Globus pallidus (tissue), 1 donor: ENCODE measurements at places on chromosomes 3 and 15.

- DNase-seq: no peak
Measured at GRCh38 chr15:57680021-57680420, 26.5 kb upstream of the POLR2M start.

DNA sequence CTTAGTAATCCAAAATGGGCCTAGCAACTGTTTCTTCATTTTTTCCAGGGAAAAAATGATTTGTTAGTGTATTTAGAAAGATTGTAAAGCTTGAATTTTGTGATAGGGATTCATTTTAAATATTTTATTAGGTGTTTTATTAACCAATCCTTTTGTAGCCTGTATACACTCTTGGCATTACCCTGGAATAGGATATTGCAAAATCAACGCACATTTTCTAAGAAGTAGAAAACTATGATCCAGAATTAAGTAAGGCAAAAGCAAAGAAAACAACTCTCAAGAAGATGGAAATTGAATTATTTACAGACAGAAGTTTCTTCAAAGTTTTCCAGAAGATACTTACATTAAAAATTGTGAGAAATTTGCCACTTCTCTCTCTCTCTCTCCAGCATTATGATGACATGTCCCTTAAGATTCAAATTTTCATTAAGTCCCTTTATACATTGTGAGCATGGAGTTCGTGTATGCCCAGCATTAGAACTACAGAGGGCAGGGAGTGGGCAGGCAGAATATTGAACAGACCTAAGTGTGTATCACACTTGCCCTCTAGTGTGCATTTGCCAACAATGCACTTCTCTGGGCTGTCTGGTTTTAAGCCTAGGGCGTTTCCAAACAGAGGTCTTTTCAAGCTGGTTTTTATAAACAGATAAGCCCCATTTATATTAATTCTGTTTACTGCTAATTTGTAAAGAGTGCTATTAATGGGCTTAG is 28.5 kb upstream of the CMSS1 start:
- DNase-seq: peak; percentile 33

DNA sequence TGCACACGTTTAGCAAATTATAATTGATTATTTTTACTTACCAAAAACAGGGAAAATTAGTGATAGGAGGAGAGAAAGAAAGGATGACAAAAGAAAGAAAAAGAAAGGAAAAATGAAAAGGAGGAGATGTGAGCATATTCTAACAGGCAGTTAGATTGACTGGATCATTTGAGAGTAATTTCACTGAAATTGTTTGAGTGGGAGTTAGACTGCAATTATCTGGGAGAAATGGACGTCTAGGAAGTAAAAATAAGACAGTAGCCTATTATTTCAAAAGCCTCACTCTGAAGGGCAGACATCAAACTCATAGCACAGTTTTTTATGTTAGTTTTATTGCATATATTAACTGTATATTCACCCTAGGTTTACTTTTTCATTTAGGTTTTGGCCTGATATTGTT is 272.8 kb upstream of the POU1F1 start:
- DNase-seq: no peak

- no peak for DNase-seq
Measured at GRCh38 chr15:80985981-80986380, 3.6 kb downstream of the MESD start.

GRCh38 chr3:189631409-189631808 is 220 bp downstream of the TP63 start:
- no peak for DNase-seq

- DNase-seq: no peak
Measured at GRCh38 chr3:21847005-21847404, 96.0 kb upstream of the ZNF385D start.

DNA sequence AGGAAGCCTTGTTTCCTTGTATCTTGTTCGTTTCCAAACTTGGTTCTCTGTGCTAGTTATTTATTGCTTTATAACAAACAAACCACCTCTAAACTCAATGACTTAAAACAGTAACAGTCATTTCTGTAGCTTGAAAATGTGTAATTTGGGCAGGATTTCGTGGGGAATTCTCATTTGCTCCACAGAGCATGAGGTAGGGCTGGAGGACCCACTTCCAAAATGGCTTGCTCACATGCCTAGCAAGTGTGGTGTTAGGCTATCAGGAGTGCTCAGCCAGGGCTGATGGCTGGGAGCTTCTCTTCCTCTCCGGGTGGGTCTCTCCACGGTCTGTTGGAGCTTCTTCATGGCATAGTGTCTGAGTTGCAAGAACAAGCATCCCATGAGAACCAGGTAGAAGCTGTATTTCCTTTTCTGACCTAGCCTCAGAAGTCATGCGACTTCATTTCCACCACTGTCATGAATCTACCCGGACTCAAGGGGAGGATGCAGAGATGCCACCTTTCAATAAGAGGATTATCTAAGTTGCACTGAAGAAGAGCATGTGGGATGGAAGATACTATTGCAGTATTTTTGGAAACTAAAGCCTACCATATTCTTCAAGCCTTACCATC is 8.2 kb upstream of the TNIK start:
- no peak for DNase-seq

DNA sequence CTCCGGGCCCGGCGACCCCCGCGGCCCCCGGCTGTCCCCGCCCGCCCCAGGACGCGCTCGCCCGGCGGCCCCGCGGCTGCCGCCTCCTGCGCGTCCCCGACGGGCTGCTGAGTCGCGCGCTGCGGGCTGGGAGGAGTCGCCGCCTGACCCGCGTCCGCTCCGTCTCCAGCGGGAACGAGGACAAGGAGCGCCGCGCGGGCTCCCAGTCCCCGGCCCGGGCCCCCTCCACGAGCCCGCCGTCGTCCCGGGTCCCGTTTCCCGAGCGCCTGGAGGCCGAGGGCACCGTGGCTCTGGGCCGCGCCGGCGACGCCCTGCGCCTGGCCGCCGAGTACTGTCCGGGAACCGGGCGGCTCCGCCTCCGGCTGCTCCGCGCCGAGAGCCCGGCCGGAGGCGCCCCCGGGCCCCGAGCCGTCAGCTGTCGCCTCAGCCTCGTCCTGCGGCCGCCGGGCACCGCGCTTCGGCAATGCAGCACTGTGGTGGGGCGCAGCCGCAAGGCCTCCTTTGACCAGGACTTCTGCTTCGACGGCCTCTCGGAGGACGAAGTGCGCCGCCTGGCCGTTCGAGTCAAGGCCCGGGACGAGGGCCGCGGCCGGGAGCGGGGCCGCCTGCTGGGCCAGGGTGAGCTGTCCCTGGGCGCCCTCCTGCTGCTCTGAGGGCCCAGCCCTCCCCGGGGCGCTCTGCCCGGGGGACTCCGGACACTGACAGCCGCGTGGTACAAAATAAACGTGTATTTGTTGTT is 1.5 kb downstream of the C2CD4A start:
- no peak for DNase-seq

DNA sequence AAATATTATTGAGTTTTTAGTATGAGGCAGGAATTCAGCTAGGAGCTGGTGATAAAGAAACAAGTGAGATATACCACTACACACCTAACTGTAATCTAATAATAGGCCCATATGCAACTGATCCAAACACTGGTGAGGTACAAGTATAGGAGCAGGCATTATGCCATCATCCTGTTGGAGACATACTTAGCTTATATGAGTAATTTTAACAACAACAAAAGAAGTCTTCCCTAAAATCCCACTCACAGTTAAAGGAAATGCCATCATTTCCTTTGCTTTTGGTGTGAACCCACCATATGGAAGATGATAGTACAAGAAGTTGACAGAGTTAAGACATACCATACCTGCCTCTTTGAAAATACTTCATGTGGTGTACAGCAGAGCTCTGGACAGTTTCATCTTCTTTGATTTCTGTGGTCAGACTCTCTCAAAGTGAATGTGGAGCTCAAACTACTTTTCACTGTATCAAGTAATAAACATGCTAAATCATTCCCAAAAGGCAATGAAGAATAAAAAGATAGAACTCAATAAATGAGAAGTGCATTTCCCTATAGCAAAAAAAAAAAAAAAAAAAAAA is 85.5 kb downstream of the CD200R1L start:
- DNase-seq: no peak

GRCh38 chr3:76479161-76479650 is 560.7 kb upstream of the ROBO2 start:
- DNase-seq: no peak

GRCh38 chr3:11534011-11534792 is 109.5 kb downstream of the VGLL4 start:
- DNase-seq: no peak

- no peak for DNase-seq
Measured at GRCh38 chr3:111709645-111710044, 114.5 kb upstream of the ZBED2 start.

DNA sequence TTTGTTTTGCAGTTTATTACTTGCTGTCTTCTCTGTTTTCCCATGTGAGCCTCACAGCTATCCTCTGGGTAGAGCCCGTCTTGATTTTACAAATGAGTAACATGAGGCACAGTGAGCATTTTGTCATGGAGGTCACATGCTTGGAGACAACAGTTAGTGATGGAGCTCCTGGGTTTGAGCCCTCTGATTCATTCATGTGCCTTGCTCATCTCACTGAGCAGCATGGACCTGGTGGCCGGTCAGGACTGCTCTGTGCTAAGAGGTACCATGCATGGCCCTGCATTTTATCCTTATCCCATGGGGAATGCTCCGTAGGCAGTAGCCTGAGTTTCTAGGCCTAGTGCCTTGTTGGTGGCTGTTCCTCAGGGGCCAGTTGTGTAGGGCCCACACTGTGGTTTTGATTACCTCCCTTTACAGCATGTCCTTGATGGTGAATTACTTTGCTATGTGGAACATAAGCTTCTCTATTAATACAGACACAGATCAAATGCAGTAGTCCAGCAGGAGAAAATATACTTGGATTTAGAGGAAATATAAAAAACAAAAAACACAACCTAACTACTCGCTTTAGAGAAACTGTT is 35.6 kb downstream of the MAP2K5 start:
- peak; percentile 7 for DNase-seq

DNA sequence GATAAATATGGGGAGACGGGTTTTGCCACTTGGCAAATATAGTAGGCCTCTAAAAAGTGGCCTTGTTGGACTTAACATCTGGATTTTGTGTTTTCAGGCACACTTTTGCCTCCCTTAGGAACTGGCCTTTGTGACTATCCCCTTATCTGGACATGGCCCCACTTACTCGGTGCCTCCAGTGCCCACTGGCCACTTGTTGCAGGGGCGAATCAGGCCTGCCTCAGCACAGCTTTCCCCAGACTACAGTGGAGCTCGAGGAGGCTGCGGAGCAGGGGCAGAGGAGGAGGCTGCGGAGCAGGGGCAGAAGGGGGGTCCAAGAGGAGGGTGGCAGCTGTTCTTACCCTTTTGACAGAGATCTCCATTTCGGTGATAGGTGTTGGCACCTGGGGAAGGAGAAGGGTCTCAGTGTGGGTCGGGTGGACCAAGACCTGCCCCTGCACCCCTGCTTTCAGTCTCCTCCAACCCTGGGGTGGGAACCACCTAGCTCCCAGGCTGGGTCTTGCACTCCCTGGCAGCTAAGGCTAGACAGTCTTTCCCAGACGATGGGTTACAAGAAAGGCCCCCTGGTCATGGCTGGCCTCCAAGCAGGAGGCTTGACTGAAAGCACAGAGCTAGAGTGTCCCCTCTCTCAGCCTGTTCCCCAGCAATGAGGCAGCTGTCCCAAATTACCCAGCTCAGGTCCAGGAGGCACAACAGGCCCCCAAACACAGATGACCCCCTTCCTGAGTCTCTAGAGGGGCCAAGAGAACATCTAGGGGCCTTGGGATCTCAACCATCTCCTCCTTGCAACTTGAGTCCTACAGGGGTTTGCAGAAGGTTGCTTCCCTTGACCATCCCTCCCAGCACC is 6.1 kb downstream of the SEMA3G start:
- no peak for DNase-seq

DNA sequence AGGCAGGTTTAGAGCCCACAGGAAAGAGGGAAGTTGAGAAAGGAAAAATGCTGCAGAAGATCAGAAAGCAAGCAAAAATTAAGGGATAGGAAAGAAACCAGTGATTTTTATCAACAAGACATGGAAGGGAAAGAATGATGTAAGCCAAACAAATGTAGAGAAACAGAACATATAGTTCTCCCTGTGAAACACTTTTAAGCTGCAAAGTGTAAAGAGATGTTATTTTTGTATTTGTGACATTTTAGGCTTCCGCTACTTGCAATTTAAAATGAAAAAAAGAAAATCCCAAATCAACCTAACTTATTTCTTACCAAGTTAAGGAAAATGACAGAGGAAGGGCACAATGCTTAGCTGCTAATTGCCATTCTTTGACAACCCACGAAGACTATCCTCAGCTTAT is 111.6 kb downstream of the PDCD6IP start:
- no peak for DNase-seq

DNA sequence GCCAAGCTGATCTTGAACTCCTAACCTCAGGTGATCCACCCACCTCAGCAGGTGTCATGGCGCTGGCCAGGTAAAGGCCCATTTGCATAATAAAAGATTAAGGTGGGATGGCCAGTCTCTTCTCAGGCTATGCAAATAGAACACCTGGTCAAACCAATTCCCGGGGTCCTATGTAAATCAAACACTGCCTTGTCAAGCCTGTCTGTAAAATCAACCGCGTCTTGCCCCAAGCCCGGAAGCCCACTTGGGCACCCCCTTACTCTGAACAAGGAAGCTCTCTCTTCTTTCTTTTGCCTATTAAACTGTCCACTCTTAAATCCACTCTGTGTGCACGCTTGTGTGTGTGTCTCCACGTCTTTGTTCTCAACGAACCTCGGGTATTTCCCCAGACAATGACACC is 13.0 kb upstream of the POC1A start:
- DNase-seq: no peak

DNA sequence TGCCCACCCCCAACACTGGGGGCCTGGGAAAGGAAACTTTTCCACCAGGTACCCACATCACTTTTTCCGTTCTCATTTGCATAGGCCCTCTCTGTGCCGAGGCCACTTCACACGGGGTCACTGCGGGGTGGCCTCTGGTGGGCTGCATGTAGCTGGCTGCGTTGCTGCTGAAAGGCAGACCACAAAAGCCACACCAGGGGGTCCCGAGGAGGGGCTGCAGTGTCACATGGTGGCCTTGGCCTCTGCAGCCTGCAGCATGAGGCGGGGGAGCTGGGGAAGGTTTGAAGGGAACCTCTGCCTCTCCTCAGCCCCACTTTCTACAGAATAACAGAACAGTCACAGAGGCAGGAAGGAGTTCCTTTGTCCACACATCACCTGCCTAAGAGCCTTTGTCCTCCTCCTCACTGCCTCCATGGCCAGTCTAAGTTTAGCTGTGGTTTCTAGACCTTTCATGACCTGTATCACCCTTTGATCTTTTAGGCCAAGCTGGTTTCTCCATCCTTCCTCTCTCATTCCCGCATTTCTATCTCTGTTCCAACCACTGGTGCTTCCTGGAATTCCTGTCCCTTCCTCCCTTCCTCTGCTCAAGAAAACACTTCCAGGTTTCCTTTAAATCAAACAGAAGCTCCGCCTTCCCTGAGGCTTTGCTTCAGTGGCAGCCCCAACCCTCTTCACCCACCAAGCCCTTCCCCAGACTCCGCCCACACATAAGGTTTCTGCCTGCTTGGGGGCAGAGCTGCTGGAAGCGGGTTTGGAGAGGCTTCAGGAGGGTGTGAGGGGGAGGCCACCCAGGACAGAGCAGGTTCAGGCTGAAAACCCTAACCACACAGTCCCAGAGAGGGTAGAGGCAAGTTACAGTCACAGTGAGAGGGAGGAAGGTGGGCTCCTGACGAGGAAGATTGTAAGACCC is 150.7 kb upstream of the TLE3 start:
- no peak for DNase-seq

GRCh38 chr3:187833799-187834578 is 88.7 kb upstream of the BCL6 start:
- no peak for DNase-seq

GRCh38 chr3:33115024-33115768 is 1.4 kb downstream of the CRTAP start:
- peak; percentile 75 for DNase-seq

GRCh38 chr15:42135351-42135750 is 21.1 kb downstream of the PLA2G4F start:
- DNase-seq: no peak

- peak; percentile 68 for DNase-seq
Measured at GRCh38 chr3:133574260-133574881, 885 bp downstream of the CDV3 start.

- DNase-seq: no peak
Measured at GRCh38 chr3:11991751-11992150, 12.4 kb upstream of the SYN2 start.
